GM23338 (cell line): ENCODE measurements at places on chromosomes 6 and 20. TPM values are rescaled to one million over a fixed set of nuclear protein-coding genes. Genes with fewer than 3 reads are reported as not detected.

The HTR1B gene
- 0.21 and 0.58 TPM in 2 replicates for total RNA-seq

The RALGAPB gene
- 39.1 and 40.4 TPM in 2 replicates for total RNA-seq

The ATXN1 gene
- total RNA-seq: 8.2 and 9.1 TPM in 2 replicates

The POLR3F gene
- total RNA-seq: 15.7 and 30.6 TPM in 2 replicates

The B4GALT5 gene
- total RNA-seq: 50.3 and 53.2 TPM in 2 replicates

GRCh38 chr6:117414770-117415169, 11.0 kb downstream of the ROS1 start:
- DNase-seq: peak; percentile 9
- no peaks in the 10 kb centered on the region for H3K36me3 ChIP-seq
- no peak overlapping the region for H3K4me3 ChIP-seq
- H3K4me1 ChIP-seq: no peaks in the 10 kb centered on the region

GRCh38 chr20:61727761-61728160, 337.9 kb downstream of the TAF4 start:
- no peaks in the 10 kb centered on the region for H3K4me1 ChIP-seq
- H3K36me3 ChIP-seq: no peaks in the 10 kb centered on the region
- H3K4me3 ChIP-seq: no peak overlapping the region
- no peak overlapping the region for H3K27ac ChIP-seq
- no peak for DNase-seq

DNA sequence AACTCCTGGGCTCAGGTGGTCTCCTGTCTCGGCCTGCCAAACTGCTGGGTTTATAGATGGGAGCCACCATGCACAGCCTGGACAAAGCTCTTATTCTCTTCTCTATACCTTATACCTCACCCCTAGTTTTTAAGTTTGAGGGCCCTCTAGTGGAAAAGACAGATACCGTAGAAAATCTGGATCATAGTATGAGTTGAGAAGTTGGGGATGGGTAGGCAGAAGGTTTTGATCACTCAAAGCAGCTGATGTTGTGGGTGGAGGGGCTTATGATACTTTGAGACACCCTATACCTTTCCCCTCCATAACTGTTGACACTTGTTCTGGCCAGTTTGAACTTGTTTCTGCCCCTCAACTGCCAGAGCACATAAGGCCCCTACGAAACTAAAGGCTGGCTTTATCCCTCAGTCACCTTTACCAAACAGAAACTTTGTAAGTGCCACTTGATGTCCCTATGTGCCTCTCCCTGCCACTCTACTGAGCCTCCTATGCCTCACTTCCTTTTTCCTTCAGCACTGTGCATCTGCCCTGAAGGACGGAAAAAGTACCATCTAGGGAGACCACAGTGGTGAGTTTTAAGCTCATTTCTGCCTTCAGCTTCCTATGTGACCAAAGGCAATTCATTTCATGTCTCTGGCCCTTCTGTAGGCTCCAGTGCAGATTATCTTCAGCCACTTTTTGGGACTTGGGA, 28.6 kb downstream of the RALY start:
- H3K27ac ChIP-seq: no peak overlapping the region
- DNase-seq: peak; percentile 74

- H3K27me3 ChIP-seq: no peaks in the 10 kb centered on the region
- H3K4me3 ChIP-seq: no peak overlapping the region
- peaks cover 71% of the 10 kb centered on the region for H3K4me1 ChIP-seq
- DNase-seq: no peak
- H3K27ac ChIP-seq: peak overlapping the region; percentile 81
- no peaks in the 10 kb centered on the region for H3K36me3 ChIP-seq
Observed at GRCh38 chr20:58877976-58878360, 25.5 kb downstream of the GNAS start.

DNA sequence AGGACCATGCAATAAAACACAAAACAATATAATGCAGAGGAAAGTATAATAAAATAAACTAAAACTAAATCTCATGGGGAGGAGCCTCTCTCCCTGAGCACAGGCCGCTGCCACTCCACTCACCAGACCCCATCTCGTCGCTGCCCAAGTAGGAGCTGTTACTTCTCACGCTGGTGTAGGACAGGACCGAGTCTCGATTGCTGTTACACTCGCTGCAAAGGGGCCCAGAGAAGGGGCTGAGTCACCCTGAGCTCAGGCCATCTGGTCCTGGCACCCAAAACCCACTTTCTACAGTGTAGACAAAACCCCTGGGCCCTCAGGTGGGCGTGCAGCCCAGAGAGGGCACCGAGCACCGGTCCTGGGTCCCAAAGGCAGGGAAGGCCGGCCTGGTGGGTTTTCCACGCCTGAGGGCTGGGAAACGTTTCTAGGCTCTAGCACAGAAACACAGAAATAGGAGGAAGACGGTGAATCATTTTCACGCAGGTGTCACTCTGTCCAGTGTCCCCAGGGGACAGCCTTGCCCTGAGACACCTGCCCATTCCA, 183.4 kb downstream of the PREX1 start:
- DNase-seq: no peak
- H3K4me1 ChIP-seq: no peaks in the 10 kb centered on the region
- no peaks in the 10 kb centered on the region; the same call in 1 of the 2 replicates for H3K36me3 ChIP-seq

The PTK7 gene
- 121 and 147 TPM in 2 replicates for total RNA-seq

- no peak for DNase-seq
- H3K4me3 ChIP-seq: no peak overlapping the region
Observed at GRCh38 chr6:119590066-119590465, 240.5 kb upstream of the MAN1A1 start.

The ENPP4 gene
- total RNA-seq: 4.4 and 5.6 TPM in 2 replicates

DNA sequence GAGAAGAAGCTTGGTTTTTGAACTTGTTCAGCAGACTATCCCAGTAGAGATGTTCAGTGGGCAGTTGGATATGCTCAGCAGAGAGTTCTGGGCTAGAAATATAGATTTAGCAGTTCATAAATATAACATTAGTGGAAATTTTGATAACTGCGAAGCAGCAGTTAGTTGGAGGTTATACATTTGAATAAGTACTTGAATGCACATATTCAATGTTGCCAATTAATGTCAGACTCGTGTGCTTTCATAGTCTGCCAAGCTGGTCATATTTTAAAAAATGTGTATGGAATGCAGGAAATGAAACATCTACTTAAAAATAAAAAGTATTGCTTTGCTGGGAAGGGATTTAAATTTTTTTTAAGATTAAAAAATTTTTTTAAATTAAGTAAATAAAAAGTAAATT, 92.5 kb upstream of the E2F3 start:
- no peak for DNase-seq
- no peak overlapping the region for H3K4me3 ChIP-seq
- no peaks in the 10 kb centered on the region for H3K27me3 ChIP-seq

DNA sequence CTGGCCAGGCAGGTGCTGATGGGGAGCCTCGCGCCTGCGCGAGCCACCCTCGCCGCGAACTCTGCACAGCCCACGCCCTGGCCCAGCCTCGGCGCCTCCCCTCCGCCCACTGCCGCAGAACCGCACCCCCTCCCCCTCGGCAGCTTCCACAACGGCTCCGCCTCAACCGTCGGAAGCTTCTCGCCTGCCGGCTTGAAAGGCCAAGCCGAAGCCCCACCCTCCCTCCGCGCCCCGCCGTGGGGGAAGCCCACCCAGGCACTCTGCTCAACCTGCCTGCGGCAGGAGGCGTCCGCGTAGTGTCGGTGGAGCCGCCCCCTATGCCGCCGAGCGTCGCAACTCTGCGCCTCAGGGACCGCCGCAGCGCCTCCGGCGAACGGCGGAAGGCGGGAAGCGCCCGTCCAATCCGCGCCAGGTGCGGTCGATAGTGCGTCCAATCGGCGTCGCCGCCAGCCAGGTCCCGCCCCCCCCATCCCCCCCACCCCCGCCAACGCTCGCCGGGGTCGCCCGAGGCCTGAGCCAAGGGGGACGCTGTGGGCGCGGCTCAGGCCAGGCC, at the start of gene SYCP2:
SYCP2 (minus strand) TSS at position 342 of the 553 bp plus-strand sequence. CDS start 11,224 bp downstream, outside the sequence.
- H3K4me3 ChIP-seq: peak within 1 kb of the TSS; percentile 51
- H3K36me3 ChIP-seq: no peaks in the 10 kb centered on the region
- H3K27me3 ChIP-seq: peaks cover 71% of the 10 kb centered on the region
- no peak within 1 kb of the TSS for H3K27ac ChIP-seq

The SPATA25 gene
- total RNA-seq: 1.0 and 7.5 TPM in 2 replicates

DNA sequence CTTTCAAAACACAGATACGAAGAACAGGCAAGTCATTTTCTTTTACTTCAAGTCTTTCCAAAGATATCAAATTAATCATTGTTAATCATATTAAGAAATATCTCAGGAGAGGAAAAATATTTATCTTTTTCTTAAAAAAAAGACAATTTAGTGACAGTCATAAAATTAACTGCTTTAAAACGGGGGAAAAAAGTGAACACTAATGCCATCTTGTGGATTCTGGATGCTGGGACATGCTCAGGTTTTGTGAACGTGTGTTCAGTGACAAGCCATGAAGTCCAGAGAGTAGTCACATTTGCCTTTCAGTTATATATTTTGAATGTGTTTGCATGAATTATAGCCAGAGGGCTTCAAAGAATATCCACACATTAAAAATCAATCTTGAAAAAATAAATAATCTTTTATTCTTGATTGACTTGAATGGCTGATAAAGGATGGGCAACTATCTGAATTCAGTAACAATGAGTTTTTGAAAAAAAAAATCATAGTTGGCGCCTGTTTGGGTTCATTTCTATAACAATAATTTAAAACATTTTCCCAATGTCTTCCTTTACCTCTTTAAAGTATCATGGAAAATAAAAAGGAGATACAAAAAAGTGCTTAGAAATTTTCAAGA, 74.7 kb upstream of the NOX3 start:
- H3K4me3 ChIP-seq: no peak overlapping the region
- no peak overlapping the region for H3K27ac ChIP-seq
- no peaks in the 10 kb centered on the region for H3K4me1 ChIP-seq
- no peaks in the 10 kb centered on the region for H3K27me3 ChIP-seq

- H3K27me3 ChIP-seq: no peaks in the 10 kb centered on the region
- H3K36me3 ChIP-seq: no peaks in the 10 kb centered on the region
- no peak for DNase-seq
- H3K27ac ChIP-seq: no peak overlapping the region
Observed at GRCh38 chr20:21089391-21089790, 16.8 kb downstream of the LINC00237 start.

DNA sequence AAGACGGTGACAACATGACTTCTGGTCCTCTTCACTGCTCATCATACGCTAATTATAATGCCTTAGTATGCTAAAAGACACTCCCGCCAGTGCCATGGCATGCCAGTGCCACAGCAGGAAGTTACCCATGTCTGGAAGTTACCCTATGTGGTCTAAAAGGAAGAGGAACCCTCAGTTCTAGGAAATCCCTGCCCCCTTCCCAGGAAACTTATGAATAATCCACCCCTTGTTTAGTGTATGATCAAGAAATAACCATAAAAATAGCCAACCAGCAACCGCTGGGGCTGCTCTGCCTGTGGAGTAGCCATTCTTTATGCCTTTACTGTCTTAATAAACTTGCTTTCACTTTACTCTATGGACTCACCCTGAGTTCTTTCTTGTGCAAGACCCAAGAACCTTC, 15.8 kb upstream of the SERPINB9 start:
- H3K36me3 ChIP-seq: no peaks in the 10 kb centered on the region
- no peak for DNase-seq
- H3K27me3 ChIP-seq: no peaks in the 10 kb centered on the region

- no peak overlapping the region for H3K27ac ChIP-seq
- DNase-seq: peak; percentile 99
- H3K4me3 ChIP-seq: peak overlapping the region; percentile 75
- no peaks in the 10 kb centered on the region for H3K36me3 ChIP-seq
- peaks cover 7% of the 10 kb centered on the region; the same call in 1 of the 2 replicates for H3K4me1 ChIP-seq
Observed at GRCh38 chr20:3744806-3745685, 12.6 kb downstream of the HSPA12B start.

DNA sequence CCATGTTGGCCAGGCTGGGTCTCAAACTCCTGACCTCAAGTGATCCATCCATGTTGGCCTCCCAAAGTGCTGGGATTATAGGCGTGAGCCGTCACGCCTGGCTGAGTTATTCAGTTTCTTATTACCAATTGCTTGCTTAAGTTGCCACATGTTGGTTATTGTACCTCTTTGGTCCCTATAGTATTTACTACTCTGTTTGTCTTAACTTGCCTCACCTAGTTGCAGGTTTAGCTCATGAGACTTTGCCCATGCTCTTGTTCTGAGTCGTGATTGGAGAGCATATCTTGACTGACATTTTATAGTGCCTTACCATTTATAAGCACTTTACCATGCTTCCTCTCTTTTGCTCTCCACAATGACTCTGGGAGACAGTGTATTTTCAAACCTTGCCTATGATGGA, 134.2 kb upstream of the HDGFL1 start:
- H3K4me1 ChIP-seq: no peaks in the 10 kb centered on the region
- H3K27ac ChIP-seq: no peak overlapping the region
- H3K27me3 ChIP-seq: no peaks in the 10 kb centered on the region

The DLK2 gene
- total RNA-seq: 0.16 and 0.21 TPM in 2 replicates

The PDE7B gene
- total RNA-seq: 0.07 TPM in 1 of 2 replicates, not detected in the other
